ENCODE measurements at places on chromosomes 16 and 17.
A peak's percentile ranks its signal among the peaks of the same experiment; 100 is the strongest.

GRCh38 chr17:73142872-73143381 is 21.9 kb upstream of the SSTR2 start:
- no peak for DNase-seq

DNA sequence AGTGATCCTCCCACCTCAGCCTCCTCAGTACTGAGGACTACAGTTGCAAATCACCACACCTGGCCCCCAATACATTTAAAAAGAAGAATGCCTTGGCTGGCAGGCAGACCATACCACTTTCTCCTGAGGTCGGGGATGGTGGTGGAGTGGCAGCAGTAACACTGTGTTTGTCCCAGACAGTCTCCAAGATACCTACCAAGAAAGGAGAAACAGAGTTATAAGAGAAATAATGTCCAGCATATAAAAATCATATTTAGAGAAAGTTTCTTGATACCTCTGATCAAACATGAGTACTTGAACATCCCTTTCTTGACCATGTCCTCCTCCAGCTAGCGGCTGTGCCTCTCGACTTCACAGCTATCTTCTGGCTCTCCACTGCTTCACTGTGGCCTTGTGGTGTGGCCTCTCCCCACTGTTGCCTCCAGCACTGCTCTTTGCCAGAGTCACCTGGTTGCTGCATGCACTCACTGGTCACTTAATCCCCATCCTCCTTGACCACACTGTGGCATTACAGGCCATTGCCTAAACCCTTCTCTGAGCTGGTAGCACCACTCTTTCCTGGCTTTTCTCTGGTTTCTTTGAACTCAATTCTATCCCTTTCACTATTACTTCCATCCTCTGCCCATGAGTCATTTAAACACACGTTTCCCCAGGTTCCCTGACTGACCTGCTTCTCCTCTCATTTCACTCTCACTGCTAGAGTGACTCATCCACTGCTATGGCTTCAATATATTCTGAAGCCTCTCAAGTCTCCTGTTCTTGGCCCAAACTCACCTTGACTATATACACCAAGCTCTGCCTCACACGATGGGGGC is 45.2 kb downstream of the XPO6 start:
- peak; percentile 60 for DNase-seq

- DNase-seq = no peak
Measured at GRCh38 chr16:85091522-85091910, 20.8 kb downstream of the CIBAR2 start.

DNA sequence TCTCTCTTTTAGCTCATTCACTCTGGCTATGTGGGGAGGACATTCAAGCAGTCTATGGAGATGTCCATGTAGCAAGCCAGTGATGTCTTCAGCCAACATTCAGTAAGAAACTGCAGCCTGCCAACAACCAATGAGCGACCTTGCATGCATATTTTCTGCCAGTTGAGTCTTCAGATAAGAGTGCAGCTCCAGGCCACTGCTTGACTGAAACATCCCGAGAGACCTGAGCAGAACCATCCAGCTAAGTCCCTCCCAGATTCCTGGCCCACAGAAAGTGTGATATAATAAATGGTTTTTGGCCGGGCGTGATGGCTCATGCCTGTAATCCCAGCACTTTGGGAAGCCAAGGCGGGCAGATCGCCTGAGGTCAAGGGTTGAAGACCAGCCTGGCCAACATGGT is 10.5 kb upstream of the C17orf58 start:
- DNase-seq = no peak

DNA sequence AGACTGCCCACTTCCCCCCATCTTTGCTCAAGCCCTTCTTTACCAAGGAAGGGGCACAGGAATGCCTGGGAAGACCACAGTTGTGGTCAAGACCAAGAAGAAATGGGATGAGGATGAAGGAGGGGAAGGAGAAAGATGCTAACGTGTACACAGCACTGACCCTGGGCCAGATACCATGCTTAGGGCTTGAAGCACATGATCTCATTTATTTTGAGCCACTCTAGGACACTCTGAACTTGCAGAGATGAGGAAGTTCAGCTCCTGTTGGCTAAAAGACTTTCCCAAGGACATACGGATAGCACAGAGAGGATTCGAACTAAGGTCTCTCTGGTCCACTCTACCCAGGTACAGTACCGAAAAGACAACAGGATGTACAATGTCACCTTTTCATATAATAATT is 42.6 kb downstream of the PIK3R5 start:
- DNase-seq = no peak

- DNase-seq = peak; percentile 42
Measured at GRCh38 chr17:63279498-63280230, 166.4 kb downstream of the CYB561 start.

GRCh38 chr17:42124256-42124655 is 1.7 kb downstream of the HSPB9 start:
- no peak for DNase-seq

DNA sequence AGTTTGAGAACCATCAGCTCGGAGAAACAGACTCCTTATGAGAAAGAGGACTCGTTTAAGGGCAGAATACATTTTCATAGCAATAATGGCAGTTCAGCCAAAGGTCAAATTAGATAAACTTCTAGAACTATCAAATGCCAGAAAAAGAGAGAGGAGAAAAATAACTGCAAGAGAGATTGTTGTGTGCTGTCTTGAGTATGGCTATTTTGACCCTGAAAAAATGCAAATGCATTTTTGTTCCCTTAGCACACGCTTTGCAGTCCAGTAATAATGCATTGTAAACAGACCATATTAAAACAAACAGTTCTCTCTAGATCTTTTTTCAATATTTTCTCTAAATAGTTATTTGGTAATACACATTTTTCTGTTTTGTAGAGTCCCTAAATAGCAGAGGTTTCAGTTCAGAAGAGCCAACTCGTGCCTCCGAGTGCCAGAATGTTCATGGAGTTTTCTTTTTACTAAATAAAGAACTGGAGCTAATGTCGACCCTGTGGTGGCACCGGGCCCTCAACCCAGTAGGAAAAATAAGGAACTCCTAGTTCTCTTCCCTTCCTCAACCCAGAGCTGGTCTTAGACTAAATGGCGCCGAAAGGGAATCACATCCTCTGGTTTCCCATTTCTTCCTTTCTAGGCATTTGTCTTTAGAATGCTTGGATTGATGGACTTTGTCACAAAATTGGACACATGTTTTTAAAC is 298.0 kb downstream of the MAP2K4 start:
- DNase-seq = no peak

DNA sequence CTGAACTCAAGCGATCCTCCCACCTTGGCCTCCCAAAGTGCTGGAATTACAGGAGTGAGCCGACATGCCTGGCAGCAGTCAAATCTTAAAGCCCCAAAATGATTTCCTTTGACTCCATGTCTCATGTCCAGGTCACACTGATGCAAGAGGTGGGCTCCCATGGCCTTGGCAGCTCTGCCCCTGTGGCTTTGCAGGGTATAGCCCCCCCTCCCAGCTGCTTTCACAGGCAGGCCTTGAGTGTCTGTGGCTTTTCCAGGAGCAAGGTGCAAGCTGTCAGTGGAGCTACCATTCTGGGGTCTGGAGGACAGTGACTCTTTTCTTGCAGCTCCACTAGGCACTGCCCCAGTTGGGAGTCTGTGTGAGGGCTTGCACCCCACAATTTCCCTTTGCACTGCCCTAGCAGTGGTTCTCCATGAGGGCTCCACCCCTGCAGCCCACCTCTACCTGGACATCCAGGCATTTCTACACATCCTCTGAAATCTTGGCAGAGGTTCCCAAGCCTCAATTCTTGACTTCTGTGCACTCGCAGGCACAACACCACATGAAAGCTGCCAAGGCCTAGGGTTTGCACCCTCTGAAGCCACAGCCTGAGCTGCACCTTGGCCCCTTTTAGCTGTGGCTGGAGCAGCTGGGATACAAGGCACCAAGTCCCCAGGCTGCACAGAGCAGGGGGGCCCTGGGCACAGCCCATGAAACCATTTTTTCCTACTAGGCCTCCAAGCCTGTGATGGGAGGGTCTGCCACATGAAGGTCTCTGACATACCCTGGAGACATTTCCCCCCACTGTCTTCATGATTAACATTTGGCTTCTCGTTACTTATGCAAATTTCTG is 79.3 kb upstream of the ARL4D start:
- DNase-seq = no peak

- peak; percentile 64 for DNase-seq
Measured at GRCh38 chr17:28728364-28729200, at the start of gene NEK8. Gene NEK8, plus strand, starts transcription at chr17:28728788. Its CDS starts 26 bp downstream, at chr17:28728814.
